ENCODE measurements at places on chromosomes 11 and 22. TPM values are rescaled to one million over a fixed set of nuclear protein-coding genes. Genes with fewer than 3 reads are reported as not detected.

Gene P2RY2
- total RNA-seq = 5.6 TPM

Gene MGAT3
- total RNA-seq = not detected

Gene IGLL1
- not detected for total RNA-seq

Gene SOX6
- total RNA-seq = 0.14 TPM

Gene GRM5
- 0.11 TPM for total RNA-seq

Gene VSTM5
- not detected for total RNA-seq

Gene PIK3C2A
- total RNA-seq = 148 TPM

Gene DSCAML1
- total RNA-seq = not detected

Gene PKDREJ
- total RNA-seq = not detected
